Bronchial epithelial cell (primary cell): ENCODE measurements at places on chromosomes 11 and 22. TPM values are rescaled to one million over a fixed set of nuclear protein-coding genes. Genes with fewer than 3 reads are reported as not detected.

DNA sequence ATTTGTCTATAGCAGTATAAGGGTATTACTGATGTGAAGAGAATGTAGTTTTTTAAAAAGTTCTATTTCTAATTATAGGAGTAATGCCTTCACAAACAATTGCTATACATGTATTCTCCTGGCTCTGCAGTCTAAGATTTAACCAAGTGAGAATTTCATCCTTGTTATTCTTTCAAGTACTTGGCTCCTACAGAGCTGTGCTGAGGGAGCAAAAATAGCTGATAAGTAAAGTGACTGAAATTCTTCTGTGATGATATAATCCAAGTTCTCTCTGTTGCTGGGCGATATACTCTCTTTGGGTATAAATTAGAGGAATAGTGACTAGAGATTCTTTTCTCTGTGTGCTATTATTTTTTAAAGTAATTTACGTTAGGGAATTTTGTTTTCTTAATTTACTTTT is 68.0 kb downstream of the PGR start:
- DNase-seq, result peak; percentile 2

Gene SLC22A9
- total RNA-seq, result not detected in 2 replicates

- no peak for DNase-seq
These were observed 115.8 kb upstream of the PAX6 start for GRCh38 chr11:31926816-31927528.

- DNase-seq, result no peak
These were observed 10.3 kb downstream of the CADM1 start for GRCh38 chr11:115493905-115494304.

Gene BTBD18
- not detected in 2 replicates for total RNA-seq

Gene DNAJB7
- not detected in 2 replicates for total RNA-seq

Gene DCDC1
- total RNA-seq, result not detected in 2 replicates

Gene PSMD13
- total RNA-seq, result 146 and 171 TPM in 2 replicates

Gene SHANK2
- 6.6 and 8.1 TPM in 2 replicates for total RNA-seq
